ENCODE measurements at places on chromosomes 5 and 9. TPM values are rescaled to one million over a fixed set of nuclear protein-coding genes. Genes with fewer than 3 reads are reported as not detected.

CDC20B gene
- total RNA-seq = not detected

ADRA1B gene
- 0.61 TPM for total RNA-seq

GRCh38 chr5:53917095-53917494 is 356.7 kb downstream of the NDUFS4 start:
- no peak for DNase-seq
- H3K4me3 ChIP-seq = no peak overlapping the region
- no peaks in the 10 kb centered on the region for H3K4me1 ChIP-seq
- H3K36me3 ChIP-seq = no peaks in the 10 kb centered on the region
- no peak overlapping the region for H3K27ac ChIP-seq

DNA sequence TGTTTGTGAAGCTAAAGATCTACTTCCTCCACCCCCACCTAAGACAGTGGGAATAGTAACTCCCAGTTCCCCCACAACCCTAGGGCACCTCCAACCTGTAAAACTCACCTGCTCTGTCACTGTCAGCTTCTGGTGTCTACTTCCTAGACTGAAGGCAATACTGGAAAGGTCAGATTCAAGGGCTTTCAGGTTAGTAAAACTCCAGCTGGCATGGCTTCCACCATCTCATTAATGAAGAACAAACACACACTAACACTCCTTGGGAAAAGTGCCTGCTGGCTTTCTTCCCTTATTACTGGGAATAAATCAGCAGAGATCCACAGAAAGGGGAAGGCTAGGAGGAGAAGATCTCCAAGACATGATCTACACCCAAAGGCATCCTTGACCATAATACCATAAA is 109.9 kb downstream of the TMEM174 start:
- peaks cover 10% of the 10 kb centered on the region for H3K27me3 ChIP-seq
- no peak for DNase-seq
- H3K4me1 ChIP-seq = no peaks in the 10 kb centered on the region
- no peak overlapping the region for H3K27ac ChIP-seq
- H3K36me3 ChIP-seq = no peaks in the 10 kb centered on the region

GRCh38 chr9:86308687-86309086 is 26.3 kb upstream of the ISCA1 start:
- no peak for DNase-seq
- H3K36me3 ChIP-seq = no peaks in the 10 kb centered on the region
- no peaks in the 10 kb centered on the region for H3K27me3 ChIP-seq

DNA sequence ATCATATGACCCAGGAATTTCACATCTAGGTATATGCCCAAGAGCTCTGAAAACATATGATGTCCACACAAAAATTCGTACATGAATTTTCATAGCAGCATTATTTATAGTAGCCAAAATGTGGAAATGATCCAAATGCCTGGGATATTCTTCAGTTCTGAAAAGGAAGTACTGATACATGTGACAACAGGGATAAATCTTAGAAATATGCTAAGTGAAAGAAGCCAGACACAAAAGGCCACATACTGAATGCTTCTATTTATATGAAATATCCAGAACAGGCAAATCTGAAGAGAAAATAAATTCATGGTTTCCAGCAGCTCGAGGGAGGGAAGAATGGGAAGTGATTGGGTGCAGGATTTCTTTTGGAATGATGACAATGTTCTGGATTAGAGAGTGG is 16.8 kb upstream of the ZBTB43 start:
- peaks cover 40% of the 10 kb centered on the region for H3K4me1 ChIP-seq
- H3K27ac ChIP-seq = peak overlapping the region; percentile 96
- DNase-seq = no peak
- no peak overlapping the region for H3K4me3 ChIP-seq
- H3K36me3 ChIP-seq = no peaks in the 10 kb centered on the region
- no peaks in the 10 kb centered on the region for H3K27me3 ChIP-seq

GRCh38 chr9:125960626-125961025 is 213.5 kb downstream of the PBX3 start:
- H3K36me3 ChIP-seq = no peaks in the 10 kb centered on the region
- H3K4me1 ChIP-seq = no peaks in the 10 kb centered on the region
- no peaks in the 10 kb centered on the region for H3K27me3 ChIP-seq
- H3K27ac ChIP-seq = no peak overlapping the region

GRCh38 chr9:89417832-89418473 is 80.0 kb downstream of the SEMA4D start:
- no peak for DNase-seq
- no peaks in the 10 kb centered on the region for H3K27me3 ChIP-seq
- no peaks in the 10 kb centered on the region for H3K36me3 ChIP-seq
- H3K27ac ChIP-seq = no peak overlapping the region

All from gastrocnemius medialis (tissue), 4 donors.